IMR-90 (cell line): ENCODE measurements at places on chromosomes 16 and 17. TPM values are rescaled to one million over a fixed set of nuclear protein-coding genes. Genes with fewer than 3 reads are reported as not detected.

Gene NOD2
- not detected in 2 replicates for total RNA-seq

Gene PIMREG
- total RNA-seq: 19.4 and 21.5 TPM in 2 replicates

Gene ERN2
- total RNA-seq: 0.54 TPM in 1 of 2 replicates, not detected in the other

Gene DNAH3
- total RNA-seq: not detected in 2 replicates

Gene CHST4
- total RNA-seq: under 0.01 TPM in 1 of 2 replicates, not detected in the other

Gene HEXD
- 3.8 and 4.2 TPM in 2 replicates for total RNA-seq

Gene SMURF2
- total RNA-seq: 736 and 774 TPM in 2 replicates

Gene PSME3IP1
- total RNA-seq: 50.2 and 52.2 TPM in 2 replicates

Gene ITGAE
- 47.8 and 54.1 TPM in 2 replicates for total RNA-seq

Gene CCDC200
- not detected in 2 replicates for total RNA-seq

Gene COPRS
- 123 and 141 TPM in 2 replicates for total RNA-seq

Gene HID1
- total RNA-seq: 0.18 and 0.56 TPM in 2 replicates

Gene TMC7
- total RNA-seq: 0.28 and 0.36 TPM in 2 replicates

Gene FNDC8
- not detected in 2 replicates for total RNA-seq

Gene MT1A
- 1.9 TPM in 1 of 2 replicates, not detected in the other for total RNA-seq

Gene PABPN1L
- not detected in 2 replicates for total RNA-seq

Gene TBC1D26
- total RNA-seq: not detected in 2 replicates

Gene KRT28
- not detected in 2 replicates for total RNA-seq

Gene NTN3
- total RNA-seq: 0.18 and 0.28 TPM in 2 replicates

Gene ZNF207
- 207 and 208 TPM in 2 replicates for total RNA-seq

Gene FOXN1
- total RNA-seq: not detected in 2 replicates

Gene HS3ST3A1
- 7.5 and 9.0 TPM in 2 replicates for total RNA-seq

Gene TNFSF13
- total RNA-seq: 0.56 TPM in 1 of 2 replicates, not detected in the other

Gene SYT17
- not detected in 2 replicates for total RNA-seq

Gene HIGD1B
- total RNA-seq: not detected in 2 replicates

Gene CA5A
- total RNA-seq: not detected in 2 replicates

Gene TOP2A
- 68.5 and 118 TPM in 2 replicates for total RNA-seq

Gene LDHD
- under 0.01 TPM in 1 of 2 replicates, not detected in the other for total RNA-seq

Gene EVI2A
- 0.90 and 1.7 TPM in 2 replicates for total RNA-seq

Gene CHD9NB
- 1.1 TPM in 2 replicates for total RNA-seq

Gene KRT24
- not detected in 2 replicates for total RNA-seq

Gene SRCIN1
- not detected in 2 replicates for total RNA-seq

Gene SLC22A31
- 0.18 and 0.56 TPM in 2 replicates for total RNA-seq

Gene ENPP7
- not detected in 2 replicates for total RNA-seq
